ENCODE measurements at places on chromosomes 6 and 20.

DNA sequence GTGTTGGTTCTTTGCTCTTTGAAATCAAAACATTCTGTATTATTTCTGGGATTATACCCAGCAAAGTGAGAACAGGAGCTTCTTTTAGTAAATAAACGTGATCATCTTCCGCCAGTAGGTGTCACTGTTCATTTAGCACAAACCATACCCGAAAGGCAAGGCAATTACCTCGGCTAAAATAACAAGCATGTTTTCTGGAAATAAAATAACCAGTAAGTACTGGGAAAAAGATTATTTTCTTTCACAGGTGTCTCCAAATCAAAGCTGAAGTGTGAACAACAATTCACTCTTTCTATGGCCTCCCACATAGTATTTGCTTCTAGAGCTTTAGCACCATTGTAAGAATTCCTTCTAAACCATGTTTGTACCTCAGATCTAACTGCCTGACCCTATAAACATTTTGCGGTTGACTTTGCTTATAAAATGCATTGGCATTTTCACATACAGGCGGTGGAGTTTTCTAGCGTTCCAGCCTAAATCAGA is 144.6 kb upstream of the AGPAT4 start:
- no peak for DNase-seq

- no peak for DNase-seq
These were observed 177.7 kb downstream of the DLL1 start for GRCh38 chr6:170113141-170113540.

DNA sequence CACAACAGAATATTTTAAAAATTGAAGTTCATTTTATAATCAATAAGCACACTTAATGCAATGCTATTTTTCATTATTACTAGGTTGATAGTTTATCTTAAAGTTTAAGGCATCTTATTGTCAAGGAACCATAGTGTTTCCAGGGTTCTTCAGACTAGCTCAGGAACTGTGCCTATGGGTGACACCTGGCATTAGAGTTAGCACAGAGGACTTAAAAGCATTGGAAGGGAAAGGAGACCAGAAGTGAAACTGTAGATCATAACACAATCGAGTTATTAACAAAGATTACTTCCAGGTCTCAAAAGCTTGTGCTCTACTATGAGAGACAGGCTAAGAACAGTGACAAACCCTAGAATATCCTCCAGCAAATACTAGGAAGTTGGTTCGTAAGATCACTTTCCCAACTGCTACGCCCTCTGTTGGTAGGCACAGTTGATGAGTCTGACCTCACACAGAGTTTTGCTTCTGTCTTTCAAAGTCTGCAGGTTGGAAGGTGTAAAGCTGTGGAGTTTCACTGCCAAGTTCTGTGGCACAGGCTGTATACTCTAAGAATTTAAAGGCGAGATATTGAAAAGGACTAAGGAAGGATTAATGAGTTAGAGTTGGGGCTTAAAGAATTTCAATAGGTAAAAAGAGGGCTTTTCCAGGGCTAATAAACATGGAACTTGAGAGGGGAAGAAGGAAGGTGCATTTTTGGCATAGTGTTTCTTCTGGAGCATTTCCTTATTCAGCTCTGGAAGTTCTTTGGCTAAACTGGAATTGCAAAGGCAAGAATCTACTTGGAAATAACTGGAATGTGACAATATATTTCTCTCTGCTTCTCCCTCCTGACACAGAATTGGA is 531.3 kb upstream of the JAG1 start:
- no peak for DNase-seq

GRCh38 chr6:38307740-38308139 is 332.0 kb downstream of the BTBD9 start:
- no peak for DNase-seq

DNA sequence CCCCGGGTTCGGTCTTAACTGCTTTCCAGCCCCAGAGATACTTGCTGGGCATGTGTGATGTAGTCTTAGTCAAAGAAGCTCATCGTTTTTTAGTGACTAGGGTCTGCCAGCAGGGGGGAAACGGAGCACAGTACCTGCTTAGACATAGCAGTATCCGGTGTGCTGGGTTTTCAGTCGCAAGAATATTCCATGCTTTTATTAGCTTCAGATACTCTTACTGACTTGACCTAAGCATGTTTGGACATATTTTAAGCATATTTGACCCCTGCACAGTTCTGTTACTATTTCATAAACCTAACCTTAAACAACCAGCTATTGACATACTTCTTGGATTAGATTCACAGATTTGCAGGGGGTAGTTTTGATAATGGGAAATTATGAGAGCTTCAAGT is 3.0 kb downstream of the E2F3 start:
- peak; percentile 63 for DNase-seq

GRCh38 chr6:124445581-124445980 is 516.7 kb upstream of the RNF217 start:
- no peak for DNase-seq

- DNase-seq = no peak
These were observed 12.3 kb upstream of the FAM110A start for GRCh38 chr20:821046-821730.

DNA sequence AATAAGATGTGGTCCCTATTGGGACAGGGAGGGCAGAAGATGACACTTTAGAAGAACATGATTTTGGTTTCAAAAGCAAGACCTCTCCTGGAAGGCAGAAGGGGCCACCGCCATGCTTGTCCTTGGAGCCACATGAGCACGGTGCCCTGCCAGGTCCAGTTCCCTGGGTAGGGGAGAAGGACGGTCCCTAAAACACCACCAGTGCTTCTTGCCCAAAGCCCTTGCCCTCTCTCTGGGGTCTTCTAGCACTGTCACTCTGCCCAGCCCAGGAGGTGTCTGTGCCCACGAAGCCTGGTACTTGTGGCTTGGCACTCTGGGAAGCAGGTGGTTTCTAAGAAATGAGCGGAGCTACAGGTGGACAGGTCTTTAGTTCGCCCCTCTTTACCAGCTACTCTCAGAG is 46.0 kb downstream of the PLCG1 start:
- DNase-seq = no peak

- no peak for DNase-seq
These were observed 19.2 kb upstream of the PTGIS start for GRCh38 chr20:49587111-49587570.

GRCh38 chr20:59145924-59146779 is 17.5 kb upstream of the ZNF831 start:
- DNase-seq = peak; percentile 72

- no peak for DNase-seq
These were observed 54.8 kb downstream of the PFDN4 start for GRCh38 chr20:54262671-54263070.

- DNase-seq = no peak
These were observed 59.5 kb upstream of the RSPO3 start for GRCh38 chr6:127058936-127059335.

- no peak for DNase-seq
These were observed 91.4 kb downstream of the PRKN start for GRCh38 chr6:162636167-162636566.
